Progenitor cell of endocrine pancreas (in vitro differentiated cells): ENCODE measurements at places on chromosomes 4 and X. TPM values are rescaled to one million over a fixed set of nuclear protein-coding genes. Genes with fewer than 3 reads are reported as not detected.
A peak's percentile ranks its signal among the peaks of the same experiment; 100 is the strongest.

- H3K4me3 ChIP-seq, result no peak overlapping the region
- H3K36me3 ChIP-seq, result peaks cover 1% of the 10 kb centered on the region
Measured at GRCh38 chrX:44733931-44734330, 109.9 kb upstream of the DUSP21 start.

DNA sequence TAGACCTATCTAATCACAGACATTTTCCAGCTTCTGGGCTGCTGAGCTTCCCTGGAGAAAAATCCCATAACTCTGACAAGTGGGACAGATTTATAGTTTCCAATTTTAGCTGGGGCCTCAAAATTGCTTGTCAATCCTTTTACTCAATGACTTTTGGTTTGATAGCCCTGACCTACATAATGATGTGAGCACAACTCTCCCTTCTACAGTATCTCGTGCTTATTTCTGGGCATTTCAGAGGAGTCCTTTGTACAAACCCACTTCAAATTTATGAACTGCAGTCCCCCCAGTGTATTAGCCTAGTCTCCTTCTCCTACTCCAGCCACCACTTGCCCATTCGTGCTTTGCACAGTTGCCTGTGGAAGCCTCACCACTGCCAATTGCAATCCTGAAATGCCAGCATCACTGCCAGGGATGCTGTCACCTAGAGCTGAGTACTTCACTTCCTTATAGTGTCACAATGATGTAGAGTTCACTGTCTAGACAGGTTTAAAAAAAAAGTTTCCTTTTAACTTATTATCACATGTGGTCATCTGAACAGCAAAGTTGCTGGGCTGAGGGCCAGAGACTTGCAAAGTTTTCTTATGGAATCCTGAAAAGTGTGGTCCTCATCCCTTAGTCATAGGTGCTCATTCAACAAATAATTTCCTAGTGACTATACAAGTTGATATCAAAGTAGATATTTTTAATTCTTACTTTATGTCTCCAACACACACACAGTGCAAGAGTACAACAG lies 21.2 kb downstream of the TRAM1L1 start:
- no peaks in the 10 kb centered on the region for H3K36me3 ChIP-seq
- H3K27ac ChIP-seq, result no peak overlapping the region
- no peak for DNase-seq
- peaks cover 3% of the 10 kb centered on the region for H3K4me1 ChIP-seq

GRCh38 chrX:71669492-71669891 lies 2.1 kb downstream of the LOC101059915 start:
- no peak overlapping the region for H3K27ac ChIP-seq
- H3K27me3 ChIP-seq, result no peaks in the 10 kb centered on the region
- no peaks in the 10 kb centered on the region for H3K36me3 ChIP-seq
- H3K4me3 ChIP-seq, result no peak overlapping the region
- no peak for DNase-seq

- H3K4me3 ChIP-seq, result no peak overlapping the region
- H3K4me1 ChIP-seq, result peaks cover 6% of the 10 kb centered on the region
- H3K36me3 ChIP-seq, result no peaks in the 10 kb centered on the region
- H3K27ac ChIP-seq, result no peak overlapping the region
Measured at GRCh38 chr4:7546809-7547367, 112.2 kb upstream of the PSAPL1 start.

- H3K27me3 ChIP-seq, result no peaks in the 10 kb centered on the region
- no peaks in the 10 kb centered on the region for H3K36me3 ChIP-seq
- H3K4me1 ChIP-seq, result no peaks in the 10 kb centered on the region
- DNase-seq, result no peak
- H3K4me3 ChIP-seq, result no peak overlapping the region
Measured at GRCh38 chr4:89137695-89138094, 26.4 kb downstream of the TIGD2 start.

- no peak for DNase-seq
- no peak overlapping the region for H3K4me3 ChIP-seq
- peaks cover 1% of the 10 kb centered on the region for H3K4me1 ChIP-seq
- H3K27me3 ChIP-seq, result no peaks in the 10 kb centered on the region
- H3K36me3 ChIP-seq, result no peaks in the 10 kb centered on the region
Measured at GRCh38 chr4:115489279-115489678, 375.9 kb upstream of the NDST4 start.

DNA sequence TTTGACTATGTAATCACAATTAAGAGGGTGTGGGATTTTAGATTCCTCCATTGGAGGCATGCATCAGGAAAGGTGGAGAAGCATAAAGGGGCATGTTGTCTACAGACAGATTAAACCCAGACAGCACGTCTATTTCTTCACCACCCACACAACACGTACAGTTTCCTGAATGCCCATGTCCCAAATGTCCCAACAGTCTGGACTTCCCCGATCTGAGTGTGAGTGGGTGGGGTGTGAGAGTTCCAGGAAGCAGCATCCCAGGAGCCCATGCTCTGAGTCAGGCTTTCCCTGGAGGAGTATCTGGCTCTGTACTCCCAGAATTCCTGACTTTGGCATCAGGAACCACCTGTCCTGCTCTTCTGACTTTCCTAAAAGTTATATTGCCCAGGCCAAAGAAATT lies 30.8 kb upstream of the NDP start:
- no peaks in the 10 kb centered on the region for H3K27me3 ChIP-seq
- no peak for DNase-seq
- no peaks in the 10 kb centered on the region for H3K4me1 ChIP-seq
- H3K27ac ChIP-seq, result no peak overlapping the region

GRCh38 chr4:77342170-77342810 lies 185.3 kb downstream of the CCNG2 start:
- no peak for DNase-seq
- H3K4me1 ChIP-seq, result peaks cover 10% of the 10 kb centered on the region
- H3K36me3 ChIP-seq, result peaks cover 6% of the 10 kb centered on the region
- no peaks in the 10 kb centered on the region for H3K27me3 ChIP-seq

GRCh38 chr4:10086506-10087120 lies 30.0 kb downstream of the WDR1 start:
- peaks cover 24% of the 10 kb centered on the region for H3K36me3 ChIP-seq
- H3K4me3 ChIP-seq, result no peak overlapping the region
- peaks cover 17% of the 10 kb centered on the region for H3K4me1 ChIP-seq
- H3K27ac ChIP-seq, result no peak overlapping the region
- no peak for DNase-seq
- no peaks in the 10 kb centered on the region for H3K27me3 ChIP-seq

GRCh38 chr4:188041721-188042120 lies 46.1 kb downstream of the ZFP42 start:
- H3K4me1 ChIP-seq, result no peaks in the 10 kb centered on the region
- peaks cover 3% of the 10 kb centered on the region for H3K27me3 ChIP-seq

DNA sequence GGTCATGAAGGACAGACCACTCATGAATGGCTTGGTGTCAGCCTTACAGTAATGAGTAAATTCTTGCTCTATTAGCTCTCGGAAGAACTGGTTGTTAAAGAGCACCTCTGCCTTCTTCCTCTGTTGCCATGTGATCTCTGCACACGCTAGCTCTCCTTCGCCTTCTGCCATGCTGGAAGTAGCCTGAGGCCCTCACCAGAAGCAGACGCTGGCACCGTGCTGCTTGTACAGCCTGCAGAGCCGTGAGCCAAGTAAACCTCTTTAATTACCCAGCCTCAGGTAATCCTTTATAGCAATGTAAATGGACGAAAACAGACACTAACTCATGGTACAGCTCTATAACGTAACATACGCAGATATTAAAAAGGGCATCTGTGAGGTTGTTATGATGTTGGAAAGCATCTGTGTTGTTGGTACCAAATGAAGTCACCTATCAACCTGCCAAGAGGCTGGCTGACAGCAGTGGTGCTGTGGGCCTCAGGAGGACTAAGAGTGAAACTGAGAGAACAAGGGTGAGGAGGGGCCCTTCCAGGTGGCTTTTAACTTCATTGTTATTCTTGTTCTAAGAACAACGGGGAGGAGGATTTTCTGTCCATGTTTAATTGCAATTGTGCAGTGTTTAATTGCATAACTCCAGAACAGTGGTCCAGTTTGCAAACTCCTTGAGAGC lies 69.2 kb downstream of the CRMP1 start:
- H3K27ac ChIP-seq, result no peak overlapping the region
- H3K4me3 ChIP-seq, result no peak overlapping the region
- no peak for DNase-seq
- H3K36me3 ChIP-seq, result peaks cover 37% of the 10 kb centered on the region
- no peaks in the 10 kb centered on the region for H3K4me1 ChIP-seq

DNA sequence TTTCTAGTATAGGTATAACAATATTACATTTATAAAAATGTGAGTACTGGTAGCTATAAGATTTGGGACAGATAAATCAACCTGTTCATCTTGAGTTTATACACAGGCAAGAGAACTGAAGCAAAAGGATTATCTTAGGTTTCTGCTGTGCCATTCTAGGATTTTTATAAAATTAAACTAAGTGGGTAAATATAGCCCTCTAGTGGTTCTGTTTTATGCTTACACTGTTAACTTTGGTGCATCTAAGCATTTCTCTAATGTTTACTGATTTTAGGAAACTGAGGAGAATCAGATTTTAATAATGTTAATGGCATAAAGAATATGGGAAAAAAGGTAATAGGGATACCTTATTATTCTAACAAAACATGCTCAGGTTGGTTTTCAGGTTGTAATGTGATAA lies 1.1 kb upstream of the RRH start:
- H3K27ac ChIP-seq, result no peak overlapping the region
- DNase-seq, result no peak
- H3K36me3 ChIP-seq, result peaks cover 7% of the 10 kb centered on the region

DNA sequence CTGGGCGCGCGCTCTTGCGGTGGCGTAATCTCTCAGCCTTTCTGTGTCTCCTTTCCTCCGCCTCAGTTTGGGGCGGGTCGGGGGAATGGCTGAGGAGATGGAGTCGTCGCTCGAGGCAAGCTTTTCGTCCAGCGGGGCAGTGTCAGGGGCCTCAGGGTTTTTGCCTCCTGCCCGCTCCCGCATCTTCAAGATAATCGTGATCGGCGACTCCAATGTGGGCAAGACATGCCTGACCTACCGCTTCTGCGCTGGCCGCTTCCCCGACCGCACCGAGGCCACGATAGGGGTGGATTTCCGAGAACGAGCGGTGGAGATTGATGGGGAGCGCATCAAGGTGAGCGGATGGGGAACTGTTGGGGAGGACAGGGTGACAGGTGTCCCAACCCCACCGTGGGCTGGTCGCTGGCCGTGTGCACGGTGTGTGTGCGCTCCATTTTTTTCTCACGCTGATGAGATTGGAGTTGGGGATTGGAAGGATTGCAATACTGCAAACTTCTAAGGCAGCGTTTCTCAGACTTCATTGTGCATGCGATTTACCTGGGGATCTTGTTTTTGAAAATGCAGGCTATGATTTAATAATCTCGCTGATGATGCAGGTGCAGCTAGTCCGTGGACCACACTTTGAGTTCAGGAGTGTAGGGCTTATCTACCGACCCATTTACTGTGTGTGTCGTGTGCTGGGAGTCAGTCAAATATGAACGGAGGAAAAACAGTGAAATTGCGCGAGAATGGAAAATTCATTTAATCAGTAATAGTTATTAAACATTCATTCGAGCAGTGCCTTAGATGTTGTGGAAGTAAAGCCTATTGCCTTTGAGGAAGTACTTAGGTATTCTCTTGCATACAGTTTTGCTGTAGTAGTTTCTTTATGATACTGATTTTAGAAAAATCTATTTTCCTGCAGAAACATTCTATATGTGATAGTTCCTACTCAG lies at the start of gene RAB33B:
Gene RAB33B, plus strand, starts transcription at position 11 of the 935 bp plus-strand sequence. Its CDS starts 75 bp downstream, at position 86.
- peaks cover 6% of the 10 kb centered on the region for H3K36me3 ChIP-seq
- peak within 1 kb of the TSS; percentile 97 for H3K4me3 ChIP-seq
- peaks cover 60% of the 10 kb centered on the region for H3K4me1 ChIP-seq
- no peak for DNase-seq
- no peaks in the 10 kb centered on the region for H3K27me3 ChIP-seq

DNA sequence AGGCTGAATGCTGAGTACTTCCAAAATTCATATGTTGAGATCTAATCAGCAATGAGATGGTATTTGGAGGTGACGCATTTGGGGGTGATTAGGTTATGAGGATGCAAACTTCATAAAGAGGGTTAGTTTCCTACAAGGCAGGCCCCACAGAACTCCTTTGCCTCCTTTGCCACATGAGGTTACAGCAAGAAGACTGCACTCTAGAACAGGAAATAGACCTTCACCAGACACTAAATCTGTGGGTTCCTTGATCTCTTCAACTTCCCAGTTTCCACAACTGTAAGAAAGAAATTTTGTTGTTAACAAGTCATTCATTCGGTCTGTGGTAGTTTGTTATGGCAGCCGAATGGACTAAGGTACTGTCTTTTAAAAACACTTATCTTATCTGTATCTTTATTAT lies 681.9 kb upstream of the HS3ST1 start:
- no peaks in the 10 kb centered on the region for H3K27me3 ChIP-seq
- DNase-seq, result no peak
- no peaks in the 10 kb centered on the region for H3K4me1 ChIP-seq
- no peak overlapping the region for H3K4me3 ChIP-seq
- H3K27ac ChIP-seq, result no peak overlapping the region

GRCh38 chr4:70518716-70519115 lies 347 bp downstream of the AMTN start:
- H3K27ac ChIP-seq, result no peak overlapping the region
- no peak overlapping the region for H3K4me3 ChIP-seq
- DNase-seq, result no peak
- peaks cover 7% of the 10 kb centered on the region for H3K4me1 ChIP-seq
- no peaks in the 10 kb centered on the region for H3K36me3 ChIP-seq

GRCh38 chr4:184238072-184238745 lies 20.5 kb upstream of the ENPP6 start:
- H3K27me3 ChIP-seq, result no peaks in the 10 kb centered on the region
- no peak for DNase-seq
- no peaks in the 10 kb centered on the region for H3K36me3 ChIP-seq
- no peak overlapping the region for H3K27ac ChIP-seq
- H3K4me1 ChIP-seq, result no peaks in the 10 kb centered on the region

DNA sequence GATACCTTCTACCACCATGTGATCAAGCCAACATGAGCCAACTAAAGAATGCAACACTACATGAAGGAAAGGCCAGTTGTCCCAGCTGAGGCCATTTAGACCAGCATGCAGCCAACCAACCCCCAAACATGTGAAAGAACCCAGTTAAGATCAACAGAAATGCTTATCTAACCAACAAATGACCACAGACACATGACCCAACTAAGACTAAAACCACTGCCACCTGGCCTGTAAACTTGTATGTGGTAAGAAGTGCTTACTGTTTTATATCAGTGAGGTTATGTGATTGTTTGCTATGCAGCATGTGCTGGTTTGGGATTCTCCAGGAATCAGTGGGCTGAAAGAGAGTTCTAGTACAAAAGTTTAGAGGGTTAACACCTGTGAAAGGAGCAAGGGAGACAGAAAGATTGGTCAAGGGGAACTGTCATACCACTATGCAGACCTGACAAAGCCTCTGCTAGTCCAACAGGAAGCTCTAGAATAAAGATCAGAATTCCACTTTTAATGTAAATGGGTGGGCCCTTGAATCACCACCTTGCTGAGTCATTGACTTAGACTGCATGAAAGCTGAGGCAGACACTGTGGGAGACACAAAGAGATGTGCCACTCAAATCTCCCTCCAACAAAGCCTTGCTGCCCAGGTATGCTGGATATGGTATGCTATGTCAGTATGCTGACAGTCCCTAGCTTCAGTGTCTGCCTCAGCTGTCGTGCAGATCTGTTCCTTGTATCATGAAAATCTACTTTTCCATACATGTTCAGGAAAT lies 6.1 kb upstream of the SH3D19 start:
- H3K36me3 ChIP-seq, result no peaks in the 10 kb centered on the region
- no peak for DNase-seq
- no peak overlapping the region for H3K4me3 ChIP-seq
- H3K4me1 ChIP-seq, result peaks cover 8% of the 10 kb centered on the region
- no peaks in the 10 kb centered on the region for H3K27me3 ChIP-seq
- no peak overlapping the region for H3K27ac ChIP-seq

GAGE12E gene
- not detected in 2 replicates for total RNA-seq

BMPR1B gene
- total RNA-seq, result 21.1 and 23.2 TPM in 2 replicates

DGAT2L6 gene
- not detected in 2 replicates for total RNA-seq

PIM2 gene
- total RNA-seq, result 9.9 and 10.4 TPM in 2 replicates

HEPH gene
- total RNA-seq, result 91.8 and 92.4 TPM in 2 replicates

MTTP gene
- total RNA-seq, result 45.1 and 54.9 TPM in 2 replicates

MAMLD1 gene
- 4.4 TPM in 2 replicates for total RNA-seq

OPRPN gene
- not detected in 2 replicates for total RNA-seq

TCEAL6 gene
- not detected in 2 replicates for total RNA-seq

CXCL13 gene
- total RNA-seq, result not detected in 2 replicates
